Renal pelvis (tissue), 12 donors: ENCODE measurements at places on chromosomes 2 and 18. TPM values are rescaled to one million over a fixed set of nuclear protein-coding genes. Genes with fewer than 3 reads are reported as not detected.
A peak's percentile ranks its signal among the peaks of the same experiment; 100 is the strongest.

DNA sequence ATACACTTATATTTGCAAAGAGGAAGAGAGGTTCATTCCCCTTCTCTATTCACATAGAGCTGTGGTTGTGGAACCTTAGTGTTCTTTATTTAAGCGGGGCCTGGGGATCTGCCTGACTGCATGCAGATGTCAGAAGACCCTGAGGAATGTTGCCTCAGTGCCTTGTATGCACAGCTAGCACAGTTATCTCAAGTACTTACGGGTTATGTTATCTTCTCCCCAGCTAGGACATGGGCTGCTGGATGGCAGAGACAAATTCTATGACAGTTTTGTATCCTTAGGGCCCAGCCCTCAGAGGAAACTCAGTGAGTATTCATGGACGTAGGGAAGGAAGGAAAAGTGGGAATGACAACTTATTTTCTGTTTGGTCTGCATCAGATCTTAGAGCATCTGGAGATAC lies 37.7 kb upstream of the RTN4 start:
- DNase-seq: no peak

DNA sequence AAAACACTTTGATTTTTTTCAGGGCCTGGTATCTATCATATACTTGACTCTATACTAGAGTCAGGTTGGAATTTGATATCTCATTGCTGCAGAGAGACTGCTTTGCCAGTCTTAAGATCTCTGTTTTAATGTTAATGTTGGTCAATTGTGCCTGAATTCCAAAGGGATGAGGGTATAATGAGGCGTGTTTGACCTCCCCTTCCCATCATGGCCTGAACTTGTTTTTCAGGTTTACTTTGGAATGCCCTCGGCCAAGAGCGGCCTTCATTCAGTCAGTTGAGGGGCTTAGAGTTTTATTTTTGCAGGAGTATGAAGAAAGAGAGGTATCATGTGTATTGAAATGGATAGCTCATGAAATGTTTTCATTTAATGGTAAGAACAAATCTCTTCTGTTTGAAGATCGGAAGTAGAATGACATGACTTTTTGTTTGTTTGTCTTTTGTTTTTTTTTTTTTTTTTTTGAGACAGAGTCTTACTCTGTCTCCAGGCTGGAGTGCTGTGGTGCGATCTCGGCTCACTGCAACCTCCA lies 119.0 kb downstream of the KIAA1328 start:
- DNase-seq: no peak

DNA sequence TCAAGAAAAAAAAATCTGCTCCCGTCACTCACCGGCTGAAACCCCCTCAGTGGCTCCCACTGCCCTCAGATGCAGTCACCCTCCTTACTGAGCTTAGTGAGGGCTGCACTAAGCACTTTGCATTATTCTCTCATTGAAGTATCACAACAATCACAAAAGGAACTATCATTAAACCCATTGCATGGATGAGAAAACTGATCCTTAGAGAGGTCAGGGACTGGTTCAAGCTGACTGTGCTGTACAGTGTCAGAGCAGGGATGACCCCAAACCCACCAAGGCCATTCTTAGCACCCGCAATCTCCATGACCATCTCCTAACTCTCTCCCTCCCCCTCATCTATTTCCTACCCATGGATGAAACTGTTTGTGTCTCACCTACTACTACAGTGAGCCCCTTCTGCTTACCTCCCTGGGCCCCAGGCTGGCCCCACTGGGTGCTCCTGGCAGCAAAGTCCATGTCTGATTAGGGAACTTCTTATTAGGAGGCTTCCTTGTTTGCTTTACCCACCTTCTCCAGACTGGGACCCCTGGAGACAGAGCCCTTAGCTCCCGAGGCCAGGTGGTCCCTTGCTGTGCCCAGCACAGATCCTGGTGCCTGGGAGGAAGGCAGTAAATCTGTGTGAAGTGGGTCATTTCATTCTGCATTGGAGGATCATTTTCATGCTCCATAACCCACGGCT lies 139.3 kb upstream of the ID2 start:
- no peak for DNase-seq

GRCh38 chr2:120988700-120989511 lies 253.2 kb downstream of the GLI2 start:
- no peak for DNase-seq

DNA sequence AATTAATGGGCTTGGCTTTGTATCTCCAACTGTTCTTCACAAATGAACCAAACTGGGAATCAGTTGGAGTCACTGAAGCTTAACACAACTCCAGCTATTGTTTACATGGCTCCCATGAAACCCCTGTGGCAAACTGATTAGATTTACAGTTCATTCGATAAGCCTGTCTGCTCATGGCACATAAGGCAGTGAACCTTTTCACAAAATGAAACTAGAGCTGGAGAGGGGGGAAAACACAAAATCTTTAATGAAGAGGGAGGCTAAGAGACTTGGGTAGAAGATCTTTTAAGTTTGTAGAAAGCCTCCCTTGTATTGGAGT lies 11.6 kb upstream of the ITGA6 start:
- peak; percentile 75 for DNase-seq

DNA sequence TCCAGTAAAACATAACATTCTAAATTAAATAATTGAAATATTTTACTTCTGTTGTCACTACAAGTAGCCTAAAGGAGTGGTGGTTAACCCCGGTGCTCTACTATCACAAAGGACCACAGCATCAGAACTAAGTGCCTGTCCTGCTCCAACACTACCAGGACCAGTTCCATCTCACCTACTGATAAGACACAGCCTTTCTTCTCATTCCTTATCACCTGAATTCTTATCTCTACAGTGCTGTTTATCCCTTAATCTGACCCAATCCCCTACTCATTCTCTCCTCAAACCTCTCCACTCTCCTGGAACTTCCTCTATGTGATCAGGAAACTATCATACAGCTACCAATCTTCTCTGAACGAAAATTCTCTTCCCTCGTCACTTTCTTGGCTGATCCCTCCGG lies 80.2 kb downstream of the ITSN2 start:
- DNase-seq: no peak

DNA sequence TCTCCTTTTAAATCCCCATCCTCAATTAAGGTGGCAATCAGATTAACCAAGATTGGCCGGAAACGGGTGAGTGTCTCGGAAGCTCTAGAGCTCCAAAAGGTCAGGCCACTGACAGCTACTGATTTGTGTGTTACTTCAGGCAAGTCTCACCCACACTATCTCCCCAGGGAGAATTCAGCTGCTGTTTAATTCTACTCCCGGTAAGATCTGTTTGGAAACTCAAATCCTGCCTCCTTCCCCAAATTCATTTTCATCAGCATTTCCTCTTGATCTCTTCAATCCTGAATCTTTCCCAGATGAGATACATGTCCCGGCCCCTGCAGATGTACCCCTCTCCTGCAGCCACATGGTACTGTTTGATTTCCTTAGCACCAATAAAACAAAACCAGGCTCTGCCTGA lies 34.9 kb downstream of the EFR3B start:
- no peak for DNase-seq

DNA sequence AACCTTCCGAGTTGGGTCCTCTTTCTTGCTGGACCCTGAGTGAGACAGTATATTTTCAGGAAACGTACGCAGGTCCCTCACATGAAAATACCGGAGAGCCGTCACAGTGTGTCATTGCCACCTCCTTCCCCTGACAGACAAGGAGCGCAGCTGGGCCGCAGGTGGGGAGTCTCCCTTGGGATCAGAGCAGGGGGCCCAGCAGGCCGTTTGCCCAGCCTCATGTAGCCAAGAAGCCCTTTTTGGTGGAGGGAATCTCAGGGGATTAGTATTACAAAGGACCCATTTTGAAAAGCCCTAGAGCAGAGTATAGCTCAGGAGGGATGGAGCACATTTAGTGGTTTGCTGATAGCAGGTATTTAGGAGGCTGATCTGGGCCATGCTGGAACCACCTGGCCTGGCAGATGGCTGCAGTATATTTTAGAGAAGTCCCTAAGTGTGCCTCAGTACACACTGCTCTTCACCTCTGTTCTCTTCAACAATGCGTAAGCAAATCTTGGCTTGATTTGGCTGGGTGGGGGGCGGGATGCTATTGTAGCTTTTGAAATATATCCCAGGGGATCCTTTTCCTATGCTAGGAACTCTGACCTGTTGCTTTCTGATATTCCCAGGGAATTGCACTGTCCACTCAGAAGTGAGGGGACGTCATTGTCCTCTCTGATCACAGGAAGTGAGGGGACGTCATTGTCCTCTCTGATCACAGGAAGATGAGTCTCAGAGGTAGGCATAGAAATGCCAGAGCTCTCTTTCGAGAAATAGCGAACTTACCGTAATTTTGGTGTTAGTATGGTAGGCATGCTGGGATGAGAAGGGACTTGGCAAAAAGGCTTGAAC lies 171.9 kb downstream of the HRH4 start:
- DNase-seq: no peak

GRCh38 chr2:223081789-223082188 lies 29.8 kb downstream of the KCNE4 start:
- DNase-seq: no peak

DNA sequence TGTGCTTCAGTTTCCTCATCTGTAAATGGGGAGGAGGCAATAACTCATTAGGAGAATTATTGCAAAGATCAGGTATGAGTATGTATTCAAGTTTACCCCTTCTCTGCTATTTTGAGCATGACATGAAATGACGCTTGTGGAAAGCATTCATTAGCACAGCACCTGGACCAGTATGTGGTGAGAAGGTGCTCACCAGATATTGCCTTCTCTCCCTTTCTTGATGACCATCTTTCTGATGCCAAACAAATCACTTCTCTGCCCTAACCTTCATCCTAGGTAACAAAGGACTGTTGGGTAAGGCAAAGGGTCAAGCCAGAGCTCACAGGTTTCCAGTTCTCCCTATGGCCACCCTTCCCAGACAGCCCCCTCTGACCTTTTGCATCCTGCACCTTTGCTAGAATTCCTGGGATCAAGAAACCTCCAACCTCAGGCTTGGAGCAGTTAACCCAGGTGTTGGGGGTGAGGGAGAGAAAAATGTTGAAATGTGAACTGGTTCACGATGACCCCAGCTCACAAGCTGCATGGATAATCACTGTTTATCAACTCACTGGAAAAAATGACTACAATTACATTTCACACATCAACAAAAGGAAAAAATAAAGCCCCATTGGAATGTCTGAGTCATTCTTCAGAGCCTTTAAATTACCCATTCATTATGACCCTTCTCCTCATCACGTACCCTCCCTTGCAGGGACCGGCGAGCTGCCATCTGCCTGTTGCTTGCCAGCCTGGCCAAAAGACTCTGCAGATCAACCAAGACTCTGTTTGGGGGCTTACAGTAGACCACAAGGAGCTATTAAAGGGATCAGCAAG lies 41.6 kb downstream of the LBH start:
- no peak for DNase-seq

- DNase-seq: no peak
Observed at GRCh38 chr2:223306371-223306770, 254.4 kb downstream of the KCNE4 start.

DNA sequence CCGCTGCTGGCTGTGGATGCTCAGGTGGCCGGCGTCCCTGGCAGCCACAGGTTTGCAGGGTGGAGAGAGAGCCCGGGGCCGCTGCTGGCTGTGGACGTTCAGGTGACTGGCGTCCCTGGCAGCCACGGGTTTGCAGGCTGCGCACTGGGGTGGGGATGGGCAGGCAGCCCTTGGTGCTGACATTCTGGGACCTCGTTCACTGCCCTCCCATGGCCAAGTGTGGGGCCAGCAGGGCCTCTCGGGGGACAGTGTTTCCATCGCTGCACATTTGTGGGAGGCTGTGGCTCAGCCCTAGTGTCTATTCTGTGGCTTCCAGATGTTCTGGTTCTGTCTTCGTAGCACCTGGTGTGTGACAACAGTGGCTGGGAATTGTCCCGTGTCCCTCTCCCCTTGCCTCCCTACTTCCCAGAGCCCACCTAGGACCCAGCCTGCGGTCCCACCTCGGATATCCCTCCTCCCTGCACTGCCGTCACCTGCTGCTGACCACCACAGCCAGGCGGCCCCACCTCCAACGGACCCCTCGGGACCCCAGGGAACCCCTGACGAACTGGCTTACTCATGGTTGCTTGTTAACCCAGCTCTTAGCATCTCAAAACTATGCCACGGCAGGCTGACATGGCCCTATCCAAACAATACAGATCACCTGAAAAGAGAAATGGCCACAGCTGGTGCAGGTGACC lies 915 bp downstream of the CROCC2 start:
- no peak for DNase-seq

DNA sequence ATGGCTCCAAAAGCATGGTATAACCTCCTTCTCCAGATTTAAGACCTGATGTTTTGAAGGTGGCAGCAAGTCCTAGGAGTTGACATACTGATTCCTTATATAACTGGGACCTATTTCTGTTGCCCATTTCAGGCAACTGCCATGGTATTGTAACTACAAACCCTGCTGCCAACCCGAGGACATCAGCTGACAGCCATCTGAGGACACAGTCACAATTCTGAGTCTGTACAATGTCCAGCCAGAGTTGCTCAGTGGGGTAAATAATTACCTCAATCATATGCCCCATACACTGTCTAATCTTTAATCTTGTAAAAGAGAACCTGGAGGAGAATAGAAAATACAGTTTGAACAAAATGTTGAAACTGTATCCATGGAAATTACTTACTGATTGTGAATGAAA lies 8.7 kb upstream of the GAREM2 start:
- DNase-seq: no peak

- DNase-seq: no peak
Observed at GRCh38 chr2:48601349-48601748, 16.3 kb upstream of the GTF2A1L start.

- DNase-seq: no peak
Observed at GRCh38 chr18:78458356-78458755, 521.3 kb upstream of the SALL3 start.

- DNase-seq: no peak
Observed at GRCh38 chr18:76564655-76565237, 69.7 kb upstream of the ZNF516 start.

- DNase-seq: no peak
Observed at GRCh38 chr2:55148269-55148668, 83.8 kb downstream of the CLHC1 start.

DNA sequence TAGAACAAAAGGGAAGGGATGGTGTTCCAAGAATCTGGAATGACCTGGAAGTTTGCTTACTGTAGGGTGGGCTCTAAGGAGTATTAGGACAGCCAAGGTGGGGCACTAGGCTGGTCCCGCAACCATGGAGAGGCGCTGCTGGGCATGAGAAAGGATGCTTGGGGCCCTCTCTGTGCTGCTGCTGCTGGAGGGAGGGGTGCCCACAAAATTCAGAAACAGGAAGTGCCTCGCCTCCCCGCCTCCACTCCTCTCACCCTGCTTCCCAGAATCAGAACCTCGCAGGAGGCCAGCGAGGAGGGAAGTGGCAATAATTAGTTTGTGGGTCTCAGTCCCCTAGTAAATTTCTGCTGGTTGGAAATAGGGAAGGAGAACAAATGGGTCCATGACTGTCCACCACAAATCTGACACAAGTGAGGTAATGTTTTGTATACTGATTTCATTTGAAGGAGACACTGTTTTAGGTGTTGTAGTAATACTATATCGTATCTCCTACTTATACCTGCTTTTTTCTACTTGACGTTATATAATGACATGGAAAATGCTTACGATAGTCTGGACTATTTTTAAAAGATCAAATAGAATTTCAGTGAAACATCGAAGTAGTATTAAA lies 7.9 kb upstream of the PDCL3 start:
- no peak for DNase-seq

The CDH20 gene
- 3.2 TPM for polyA plus RNA-seq

The IL36B gene
- not detected for polyA plus RNA-seq
